ENCODE measurements at places on chromosomes 4 and X. TPM values are rescaled to one million over a fixed set of nuclear protein-coding genes. Genes with fewer than 3 reads are reported as not detected.

DNA sequence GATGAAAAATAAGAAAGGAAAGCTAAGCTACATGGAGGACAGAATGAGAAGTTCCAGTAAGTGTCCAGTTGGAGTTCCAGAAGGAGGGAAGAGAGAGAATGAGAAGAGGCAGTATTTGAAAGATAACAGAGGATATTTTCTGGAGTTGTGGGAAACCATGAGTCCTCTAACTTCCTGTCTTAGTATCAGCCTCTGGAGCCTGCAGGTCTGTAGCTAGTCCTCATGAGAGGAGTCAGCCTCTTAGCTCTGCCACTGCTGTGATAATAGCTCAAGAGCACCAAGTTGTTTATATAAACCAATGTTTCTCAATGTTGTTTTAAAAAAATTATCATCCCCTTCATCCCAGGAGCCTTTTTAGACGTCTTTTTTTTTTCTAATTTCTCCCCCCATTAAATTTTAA is 2.4 kb upstream of the PLAC1 start:
- H3K36me3 ChIP-seq = no peaks in the 10 kb centered on the region
- H3K27me3 ChIP-seq = no peaks in the 10 kb centered on the region
- no peak for DNase-seq
- no peak overlapping the region for H3K4me3 ChIP-seq
- no peaks in the 10 kb centered on the region for H3K4me1 ChIP-seq

POF1B gene
- total RNA-seq = 0.20 TPM

GRCh38 chr4:99885063-99885664 is 9.1 kb downstream of the LAMTOR3 start:
- peaks cover 18% of the 10 kb centered on the region for H3K36me3 ChIP-seq
- no peak for DNase-seq
- no peak overlapping the region for H3K4me3 ChIP-seq
- no peak overlapping the region for H3K27ac ChIP-seq
- no peaks in the 10 kb centered on the region for H3K4me1 ChIP-seq

GRCh38 chr4:147778942-147779341 is 47.1 kb downstream of the ARHGAP10 start:
- no peaks in the 10 kb centered on the region for H3K4me1 ChIP-seq
- H3K27me3 ChIP-seq = no peaks in the 10 kb centered on the region
- H3K36me3 ChIP-seq = no peaks in the 10 kb centered on the region
- H3K4me3 ChIP-seq = no peak overlapping the region

GRCh38 chrX:48899078-48899410 is 1.3 kb downstream of the PQBP1 start:
- H3K4me3 ChIP-seq = no peak overlapping the region
- H3K27me3 ChIP-seq = no peaks in the 10 kb centered on the region
- H3K27ac ChIP-seq = no peak overlapping the region
- no peaks in the 10 kb centered on the region for H3K36me3 ChIP-seq
- H3K4me1 ChIP-seq = no peaks in the 10 kb centered on the region
- no peak for DNase-seq

DNA sequence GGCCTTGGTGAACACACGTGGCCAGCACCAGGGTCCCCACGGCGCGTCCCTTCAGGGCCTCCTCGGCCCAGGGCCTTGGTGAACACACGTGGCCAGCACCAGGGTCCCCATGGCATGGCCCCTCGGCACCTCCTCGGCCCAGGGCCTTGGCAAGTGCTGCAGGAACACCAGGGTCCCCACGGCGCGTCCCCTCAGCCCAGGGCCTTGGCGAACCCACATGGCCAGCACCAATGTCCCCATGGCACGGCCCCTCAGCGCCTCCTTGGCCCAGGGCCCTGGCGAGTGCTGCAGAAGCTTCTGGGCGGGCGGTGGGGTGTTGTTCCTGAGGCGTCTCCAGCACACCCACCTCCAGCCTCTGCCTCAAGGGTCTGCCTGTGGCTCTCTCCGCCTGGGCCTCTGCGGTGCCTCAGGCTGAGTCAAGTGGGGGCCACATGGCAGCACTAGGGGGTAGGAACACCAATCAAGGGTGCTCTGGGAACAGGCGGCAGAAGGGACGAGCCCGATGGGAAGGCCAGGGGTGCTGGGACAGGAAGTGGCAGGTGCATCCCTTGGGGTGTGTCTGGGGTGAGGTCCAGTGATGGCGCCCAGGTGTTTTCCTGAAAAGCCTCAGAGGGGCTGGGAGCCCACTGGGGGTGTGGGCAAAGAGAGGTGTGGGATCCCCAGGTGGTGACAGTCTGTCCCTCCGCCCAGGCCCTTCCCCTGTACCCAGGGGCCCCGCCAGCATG is 41.8 kb upstream of the CPLX1 start:
- no peak for DNase-seq
- no peaks in the 10 kb centered on the region for H3K27me3 ChIP-seq
- H3K4me3 ChIP-seq = no peak overlapping the region
- no peaks in the 10 kb centered on the region for H3K4me1 ChIP-seq
- H3K36me3 ChIP-seq = peaks cover 9% of the 10 kb centered on the region

ADGRG4 gene
- total RNA-seq = not detected

DNA sequence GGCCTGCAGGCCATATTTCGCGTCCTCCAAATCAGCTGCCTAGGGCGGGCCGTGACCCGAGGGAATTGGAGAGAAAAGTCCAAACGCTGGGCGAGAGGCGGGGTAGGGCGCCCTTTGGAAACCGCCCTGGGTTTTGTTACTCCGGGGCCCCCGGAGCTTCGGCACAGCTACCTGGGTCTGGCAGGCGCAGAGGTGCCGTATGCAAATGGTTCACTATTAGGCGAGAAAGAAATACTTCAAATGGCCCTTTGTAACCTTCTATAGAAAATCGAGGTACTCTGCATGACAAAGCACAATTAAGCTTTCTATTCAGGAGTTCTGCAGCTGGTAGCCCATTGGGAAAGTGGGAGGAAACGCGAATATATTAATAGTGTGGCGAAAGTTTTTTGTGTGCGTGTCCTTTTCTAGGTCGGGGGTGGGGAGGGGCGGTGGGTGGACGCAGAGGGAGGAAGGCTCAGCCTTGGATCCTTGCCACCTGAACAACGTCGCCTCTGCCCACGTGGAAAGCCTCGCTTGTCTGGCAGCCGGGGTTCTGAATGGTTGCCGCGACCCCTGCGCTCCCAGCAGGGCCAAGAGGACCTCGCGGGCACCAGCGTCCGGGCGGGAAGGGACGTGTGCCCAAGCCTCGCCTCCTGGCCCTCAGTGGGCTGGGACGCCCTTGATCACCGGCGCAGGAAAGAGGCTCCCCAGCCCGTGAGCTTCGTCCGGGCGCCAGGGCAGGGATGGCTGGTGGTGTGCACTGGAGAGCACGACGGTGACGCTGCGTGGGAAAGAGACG is 9.5 kb downstream of the GSX2 start:
- no peaks in the 10 kb centered on the region for H3K36me3 ChIP-seq
- peak overlapping the region; percentile 44 for H3K4me3 ChIP-seq
- no peak for DNase-seq

ERVMER34-1 gene
- not detected for total RNA-seq

GRCh38 chrX:13691841-13692371 is 3.0 kb downstream of the RAB9A start:
- no peaks in the 10 kb centered on the region for H3K4me1 ChIP-seq
- H3K36me3 ChIP-seq = no peaks in the 10 kb centered on the region

GRCh38 chrX:85221361-85221760 is 22.2 kb downstream of the SATL1 start:
- H3K27me3 ChIP-seq = peaks cover 4% of the 10 kb centered on the region
- no peaks in the 10 kb centered on the region for H3K36me3 ChIP-seq
- H3K4me1 ChIP-seq = no peaks in the 10 kb centered on the region
- no peak overlapping the region for H3K27ac ChIP-seq
- no peak for DNase-seq

PPP2R3B gene
- 5.2 TPM for total RNA-seq

SPANXA1 gene
- not detected for total RNA-seq

ERAS gene
- not detected for total RNA-seq

Measured in right lobe of liver (tissue), 6 donors.